ENCODE measurements at places on chromosomes 2 and 18. TPM values are rescaled to one million over a fixed set of nuclear protein-coding genes. Genes with fewer than 3 reads are reported as not detected.
A peak's percentile ranks its signal among the peaks of the same experiment; 100 is the strongest.

GRCh38 chr2:39476524-39476923 is 39.4 kb upstream of the MAP4K3 start:
- DNase-seq: no peak

GRCh38 chr2:143953451-143954030 is 566.4 kb downstream of the ZEB2 start:
- DNase-seq: no peak

DNA sequence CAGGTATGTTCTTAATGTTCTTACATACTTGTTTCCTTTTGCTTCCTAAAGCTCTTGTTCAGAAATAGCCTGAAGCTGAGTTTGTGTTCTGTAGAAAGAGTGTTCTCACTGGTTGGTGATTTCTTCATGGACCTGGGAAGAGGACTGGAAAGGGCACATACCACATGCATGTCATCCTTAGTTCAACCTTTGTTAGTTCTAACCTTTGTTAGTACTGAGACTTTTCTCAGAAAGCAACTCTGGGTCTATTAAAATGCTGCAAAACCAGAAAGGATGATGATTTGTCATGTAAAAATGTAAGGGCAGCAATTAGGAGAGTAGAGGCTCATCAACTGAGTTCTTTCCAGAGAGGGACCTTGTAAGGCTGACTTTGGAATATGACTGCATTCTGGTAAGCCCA is 2.5 kb upstream of the FAP start:
- DNase-seq: no peak

- DNase-seq: no peak
Measured at GRCh38 chr2:27988306-27988705, 97.8 kb downstream of the BABAM2 start.

DNA sequence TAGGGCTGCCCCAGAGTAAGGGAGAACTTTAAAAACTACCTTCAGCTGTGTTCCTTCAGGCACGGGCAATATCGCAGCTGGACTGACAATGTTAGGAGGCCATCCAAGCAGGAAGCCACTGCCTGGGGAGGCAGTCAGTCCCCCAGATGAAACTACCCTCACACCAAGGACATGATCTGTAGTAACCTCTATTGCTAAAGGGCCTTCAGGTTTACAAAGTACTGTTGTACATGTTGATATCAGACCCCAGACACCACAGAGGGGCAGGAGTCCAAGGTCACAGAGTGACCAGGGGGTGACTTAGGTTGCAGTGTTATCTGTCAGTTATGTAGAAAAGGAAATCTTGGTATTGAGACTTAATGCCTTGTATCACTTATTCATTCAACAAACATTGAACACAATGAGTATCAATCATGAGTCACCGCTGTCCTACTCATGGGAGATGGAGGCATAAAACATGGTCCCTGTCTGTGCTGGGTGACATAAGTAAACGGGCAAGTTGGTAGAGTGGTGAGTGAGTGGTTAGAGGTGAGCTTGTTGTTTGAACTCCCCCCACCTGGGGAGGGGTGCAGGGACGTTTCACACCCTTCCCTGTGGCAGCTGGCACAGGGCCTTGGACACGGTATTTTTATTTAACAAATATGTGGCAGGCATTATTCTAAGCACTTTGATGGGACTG is 7.1 kb downstream of the CABLES1 start:
- no peak for DNase-seq

- no peak for DNase-seq
Measured at GRCh38 chr18:50563376-50563775, 3.5 kb downstream of the MAPK4 start.

DNA sequence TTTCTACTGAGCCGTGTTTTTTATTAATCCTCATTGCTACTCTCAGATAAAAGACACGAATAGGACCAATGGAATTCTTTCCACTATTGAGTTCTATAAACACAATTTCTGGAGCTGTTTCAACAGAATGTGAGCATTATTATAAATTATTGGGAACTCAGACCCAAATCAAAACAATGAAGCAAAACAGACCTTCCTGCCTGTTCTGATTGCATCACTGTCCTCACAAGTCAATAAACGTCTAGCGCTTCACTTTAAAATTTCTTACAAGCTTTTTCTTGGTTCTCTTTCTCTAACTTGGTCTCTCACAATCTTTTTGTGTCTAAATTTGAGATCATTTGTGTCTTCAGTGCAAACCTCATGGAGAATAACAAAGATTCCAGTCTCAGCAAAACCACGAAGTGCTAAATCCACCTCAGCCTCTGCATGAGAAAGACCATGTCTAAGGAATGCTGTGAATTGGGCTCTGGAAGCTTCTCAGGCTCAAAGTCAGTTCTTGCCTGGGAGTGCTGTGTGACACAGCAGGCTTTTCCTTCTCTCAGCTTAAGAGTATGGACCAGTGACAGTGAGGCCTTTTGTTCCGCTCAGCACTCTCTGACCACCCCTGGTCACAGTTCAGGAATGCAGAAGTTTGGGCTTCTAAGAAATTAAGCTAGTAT is 22.8 kb downstream of the ARHGAP28 start:
- DNase-seq: no peak

DNA sequence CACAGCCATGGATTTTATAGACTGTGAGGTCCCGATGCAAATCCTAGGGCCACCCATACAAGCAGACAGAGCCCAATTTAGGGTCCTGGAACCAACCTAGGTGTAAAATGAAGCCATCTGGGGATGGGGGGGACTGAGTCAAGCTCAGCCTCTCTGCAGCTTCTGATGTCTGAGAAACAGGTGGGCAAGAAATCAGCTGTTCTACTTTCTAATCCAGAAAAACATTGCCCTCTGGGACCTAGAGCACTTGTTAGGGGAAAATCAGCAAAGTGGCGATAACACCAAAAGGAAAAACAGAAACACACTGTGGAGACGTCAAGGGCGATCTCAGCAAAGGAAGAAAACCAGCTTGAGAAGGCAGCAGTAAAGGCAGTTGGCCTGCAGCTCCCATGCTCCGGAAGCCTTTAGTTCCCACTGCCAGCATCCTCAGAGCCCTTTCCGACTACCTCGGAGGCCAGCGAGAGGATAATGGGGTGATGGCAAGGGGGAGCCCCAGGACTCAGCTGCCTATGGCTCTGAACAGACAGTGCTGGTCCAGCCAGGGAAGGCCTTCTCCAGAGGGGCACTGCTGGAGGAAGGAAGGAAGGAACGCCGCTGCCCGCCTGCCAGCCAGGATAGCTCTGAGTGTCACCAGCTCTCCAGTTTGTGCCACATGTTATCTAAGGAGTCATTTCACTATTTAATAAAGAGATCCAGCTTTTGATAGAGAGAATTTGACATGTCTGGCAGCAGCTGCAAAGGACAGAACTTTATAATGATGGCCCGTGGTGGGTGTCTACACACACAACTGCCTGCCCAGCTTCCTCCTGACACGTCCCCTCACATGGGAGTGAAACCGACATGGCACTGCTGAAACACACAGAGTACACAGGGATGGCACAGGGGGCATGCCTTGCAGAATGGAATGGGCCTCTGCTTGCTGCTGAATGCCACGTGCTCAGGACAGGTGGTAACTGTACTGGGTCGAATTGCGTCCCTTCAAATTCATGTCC is 37.7 kb downstream of the HS1BP3 start:
- no peak for DNase-seq

DNA sequence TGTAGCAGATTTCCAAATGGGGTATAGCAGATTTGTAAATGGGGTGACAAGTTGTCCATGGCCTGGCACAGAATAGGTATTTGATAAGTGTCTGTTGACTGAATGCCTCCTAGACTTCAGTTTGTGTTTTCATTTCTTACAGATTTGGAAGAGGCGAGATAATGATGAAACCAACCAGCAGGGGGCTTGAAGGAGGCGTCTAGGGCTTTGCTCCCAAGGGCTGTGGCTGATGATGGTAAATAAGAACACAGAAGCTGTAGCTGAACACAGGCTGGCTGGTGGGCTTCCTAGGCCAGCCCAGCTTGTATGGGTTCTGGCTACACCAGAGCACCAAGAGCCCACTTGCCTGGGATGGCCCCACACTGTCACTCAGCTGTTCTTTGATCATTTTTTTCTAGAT is 19.4 kb downstream of the SFTPB start:
- no peak for DNase-seq

DNA sequence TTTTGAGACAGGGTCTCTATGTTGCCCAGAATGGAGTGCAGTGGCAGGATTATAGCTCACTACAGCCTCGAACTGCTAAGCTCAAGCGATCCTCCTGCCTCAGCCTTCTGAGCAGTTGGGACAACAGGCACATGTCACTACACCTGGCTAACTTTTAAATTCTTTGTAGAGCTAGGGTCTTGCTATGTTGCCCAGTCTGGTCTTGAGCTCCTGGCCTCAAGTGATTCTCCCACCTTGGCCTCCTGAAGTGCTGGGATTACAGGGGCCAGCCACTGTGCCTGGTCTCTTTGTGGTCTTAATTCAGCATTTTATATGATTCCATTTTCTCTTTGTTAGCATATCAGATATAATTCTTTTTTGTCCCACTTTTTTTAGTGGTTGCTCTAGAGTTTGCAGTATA is 34.1 kb downstream of the CEP192 start:
- no peak for DNase-seq

DNA sequence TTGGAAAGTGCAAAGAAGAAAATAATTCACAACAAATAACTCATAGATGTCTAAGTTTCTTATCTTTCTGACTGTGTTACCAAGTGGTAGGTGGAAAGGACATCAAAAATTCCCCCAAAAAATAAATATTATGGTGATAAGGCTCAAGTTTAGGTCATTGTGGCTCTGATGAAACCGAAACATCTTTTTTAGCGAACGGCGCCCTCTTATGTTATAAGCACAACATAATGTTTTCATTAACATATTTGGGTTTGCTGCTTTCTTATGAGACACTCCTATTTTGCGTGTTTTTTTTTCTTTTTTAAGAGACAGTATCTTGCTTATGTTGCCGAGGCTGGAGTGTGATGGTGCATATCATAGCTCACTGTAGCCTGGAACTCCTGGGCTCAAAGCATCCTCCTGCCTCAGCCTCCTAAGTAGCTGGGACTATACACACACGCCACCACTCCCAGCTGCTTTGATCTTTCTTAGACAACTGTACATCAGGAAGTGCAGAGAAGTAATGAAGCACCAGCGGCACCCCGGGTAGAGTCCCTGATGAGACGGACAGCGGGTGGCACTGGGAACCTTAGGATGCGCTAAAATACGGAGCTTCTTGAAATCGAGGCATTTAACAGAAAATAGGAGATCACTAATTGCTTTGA is 38.5 kb upstream of the SLC35G4 start:
- no peak for DNase-seq

GRCh38 chr18:27861539-27861938 is 315.4 kb downstream of the CDH2 start:
- no peak for DNase-seq

GRCh38 chr2:20137131-20137571 is 85.7 kb upstream of the LAPTM4A start:
- DNase-seq: peak; percentile 5

GRCh38 chr2:119841550-119841949 is 81.8 kb downstream of the PTPN4 start:
- no peak for DNase-seq

DNA sequence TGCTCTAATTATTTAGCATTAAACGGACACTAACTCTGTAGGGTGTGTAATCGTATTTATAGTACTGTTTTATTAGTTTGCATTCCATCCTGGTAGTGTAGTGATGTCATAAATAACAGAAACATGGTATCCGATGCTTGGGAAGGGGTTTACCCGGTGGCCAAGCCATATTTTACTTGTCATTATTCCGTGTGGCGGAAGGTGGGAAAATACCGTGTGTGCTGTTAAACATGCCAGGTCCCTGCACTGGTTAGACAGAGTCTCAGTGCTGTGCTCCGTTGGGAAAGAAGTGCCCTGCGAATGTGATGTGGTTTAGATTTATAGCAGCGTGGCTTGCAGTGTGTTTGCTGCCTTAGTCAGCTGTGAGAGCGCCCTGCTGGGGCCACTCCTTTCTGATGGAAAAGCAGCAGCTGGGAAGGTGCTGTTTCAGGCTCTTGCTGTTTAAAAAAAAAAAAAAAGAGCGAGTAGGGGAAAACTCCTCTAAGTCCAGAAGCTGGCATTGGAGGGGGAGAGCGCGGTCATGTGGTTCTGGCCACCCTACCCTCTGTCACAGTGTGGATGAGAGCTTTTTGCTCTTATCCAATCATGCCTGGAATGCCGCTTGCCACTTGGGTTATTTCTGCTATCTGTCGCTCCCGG is 211.0 kb downstream of the NEDD4L start:
- DNase-seq: no peak

DNA sequence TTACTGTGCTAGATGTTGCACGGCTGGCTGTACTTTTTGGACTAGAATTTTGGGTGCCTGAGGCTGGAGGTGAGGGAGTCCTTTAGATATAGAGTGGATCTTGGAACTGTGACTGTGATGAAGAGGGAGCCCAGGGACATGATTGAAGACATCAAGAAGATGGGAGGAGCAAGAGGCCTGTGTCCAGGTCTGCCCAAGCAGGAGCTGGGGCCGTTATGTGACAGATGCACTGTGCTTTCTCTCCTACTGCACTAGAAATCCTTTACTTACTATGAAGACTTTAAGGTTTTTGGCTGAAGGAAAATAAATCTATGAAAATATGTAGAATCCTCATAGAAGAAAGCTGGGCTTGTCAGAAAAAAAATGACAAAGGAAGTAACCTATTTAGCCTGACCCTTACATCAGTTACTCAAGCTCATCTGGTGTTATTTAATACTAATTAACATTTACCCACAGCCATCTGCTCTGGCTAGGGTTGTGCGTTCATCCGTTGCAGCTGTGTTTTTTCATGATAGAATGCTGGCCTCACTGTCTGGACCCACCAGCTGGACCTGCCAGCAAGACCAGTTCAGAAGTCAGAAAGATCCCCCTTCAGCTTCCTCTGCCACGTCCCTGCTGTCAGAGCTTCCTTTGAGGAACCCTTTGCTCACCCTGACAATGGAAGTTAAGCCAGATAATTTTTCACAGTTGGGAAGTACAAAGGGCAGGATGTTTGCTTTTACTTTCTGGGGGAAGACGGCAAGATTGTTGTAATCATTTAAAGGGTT is 16.7 kb downstream of the TSN start:
- DNase-seq: no peak

DNA sequence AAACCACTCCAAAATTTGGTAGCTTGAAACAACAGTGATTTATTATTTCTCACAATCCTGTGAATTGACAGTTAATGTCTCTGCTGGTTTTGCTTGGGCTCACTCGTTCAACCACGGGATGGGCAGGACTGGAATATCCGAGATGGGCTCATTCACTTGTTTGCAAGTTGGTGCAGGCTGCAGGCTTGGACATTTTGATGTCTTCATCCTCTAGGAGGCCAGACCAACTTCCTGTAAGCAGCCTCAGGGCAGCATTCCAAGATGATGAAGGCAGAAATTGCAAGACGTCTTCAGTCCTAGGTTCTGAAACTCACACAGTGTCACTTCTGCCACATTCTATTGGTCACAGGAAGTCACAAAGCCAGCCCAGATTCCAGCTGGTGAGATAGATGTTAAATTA is 47.1 kb downstream of the GPR39 start:
- DNase-seq: no peak

DNA sequence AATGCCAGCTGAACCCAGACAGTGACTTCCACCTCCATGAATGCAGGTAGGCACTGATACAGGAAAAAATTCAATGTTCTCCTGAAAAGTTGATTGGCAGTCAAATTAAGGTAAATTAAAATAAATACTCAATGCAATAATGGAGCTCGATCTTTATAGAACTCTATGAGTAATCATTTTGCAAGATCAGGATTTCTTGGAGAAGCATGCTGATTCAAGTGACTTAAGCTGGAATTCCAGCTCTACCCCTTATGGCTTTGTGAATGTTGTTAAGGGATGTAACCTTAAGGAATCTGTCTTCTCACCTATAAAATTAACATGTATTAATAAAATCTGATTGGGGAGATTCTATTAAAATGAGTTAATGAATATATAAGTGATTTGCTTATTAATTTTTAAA is 145.1 kb downstream of the QPCT start:
- DNase-seq: no peak

Gene C1GALT1C1L
- 0.36 TPM for total RNA-seq

Gene KLHL30
- 0.28 TPM for total RNA-seq

Gene CGREF1
- 3.8 TPM for total RNA-seq

Gene EMILIN1
- 41.6 TPM for total RNA-seq

Gene DAW1
- not detected for total RNA-seq

Data from left colon (tissue), 2 donors.